ENCODE measurements at places on chromosomes 3 and 15. TPM values are rescaled to one million over a fixed set of nuclear protein-coding genes. Genes with fewer than 3 reads are reported as not detected.

Gene XCR1
- total RNA-seq = 0.16 TPM

Gene SLC38A3
- total RNA-seq = 5.4 TPM

Gene GPR27
- total RNA-seq = 28.1 TPM

Gene BCL6
- 86.6 TPM for total RNA-seq

DNA sequence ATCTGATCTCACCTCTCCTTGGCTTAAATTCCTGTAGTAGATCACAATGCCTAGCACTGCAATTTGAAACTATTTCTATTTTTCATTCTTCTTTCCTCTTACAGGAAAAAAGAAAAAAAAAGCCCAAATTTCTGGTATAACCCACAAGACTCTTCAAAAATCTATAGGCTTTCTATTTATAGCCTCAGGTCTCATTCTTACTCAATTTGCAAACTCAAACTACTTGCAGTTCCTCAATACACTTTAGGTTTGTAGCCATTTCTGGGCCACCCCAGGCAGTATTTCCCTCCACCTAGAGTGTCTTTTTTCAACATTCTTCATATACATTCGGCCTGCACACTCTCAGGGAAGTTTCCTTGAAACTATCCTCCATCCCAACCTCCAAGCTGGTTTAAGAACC, 169.0 kb downstream of the TBC1D5 start:
- DNase-seq = no peak

DNA sequence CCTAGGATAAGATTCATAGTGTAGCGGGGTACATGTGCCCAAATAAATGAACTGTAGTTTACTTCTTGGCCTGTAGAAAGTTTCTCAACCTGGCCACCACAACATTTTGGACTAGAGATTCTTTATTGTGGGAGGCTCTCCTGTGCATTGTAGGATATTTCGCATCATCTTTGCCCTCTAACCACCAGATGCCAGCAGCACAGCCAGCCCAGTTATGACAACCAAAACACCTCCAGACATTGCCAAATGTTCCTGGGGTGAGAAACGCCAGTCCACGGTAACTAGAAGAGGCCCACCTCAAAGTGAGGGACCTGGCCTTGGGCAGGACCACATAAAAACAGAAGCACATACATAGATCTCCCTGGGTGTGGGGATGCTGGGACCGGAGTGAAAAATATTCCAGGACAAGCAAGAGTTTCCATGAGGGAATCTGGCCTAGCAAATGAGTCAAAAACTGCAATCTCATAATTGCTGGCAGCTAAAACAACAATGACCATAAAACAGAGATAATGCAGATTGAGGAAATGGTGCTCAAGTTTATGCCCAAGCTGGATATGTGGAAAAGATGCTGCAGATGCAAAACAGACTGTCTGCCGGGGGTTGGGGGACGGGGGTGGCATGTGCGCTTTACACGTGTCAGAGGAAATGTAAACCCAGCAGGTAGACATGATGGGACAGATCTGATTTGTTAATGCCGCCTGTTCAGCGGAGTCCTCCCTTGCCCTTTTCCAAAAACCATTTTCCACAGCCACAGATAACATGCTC, 39.7 kb downstream of the ARHGEF3 start:
- no peak for DNase-seq

DNA sequence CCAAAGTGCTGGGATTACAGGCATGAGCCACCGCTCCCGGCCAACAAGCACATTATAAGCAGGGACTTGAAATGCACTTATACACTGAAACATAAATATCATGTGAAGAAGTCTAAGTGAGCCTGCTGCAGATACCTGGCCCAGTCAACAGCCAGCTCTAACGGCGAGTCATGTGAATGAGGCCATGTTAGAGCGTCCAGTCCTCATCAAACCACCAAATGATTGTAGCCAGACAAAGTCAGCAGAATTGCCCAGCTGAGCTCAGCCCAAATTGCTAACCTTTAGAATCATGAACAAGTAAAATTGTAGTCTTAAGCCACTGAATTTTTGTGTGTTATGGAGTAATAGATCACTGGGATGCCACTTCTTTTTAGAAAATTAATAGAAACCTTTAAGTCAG, 37.8 kb upstream of the UACA start:
- DNase-seq = no peak

DNA sequence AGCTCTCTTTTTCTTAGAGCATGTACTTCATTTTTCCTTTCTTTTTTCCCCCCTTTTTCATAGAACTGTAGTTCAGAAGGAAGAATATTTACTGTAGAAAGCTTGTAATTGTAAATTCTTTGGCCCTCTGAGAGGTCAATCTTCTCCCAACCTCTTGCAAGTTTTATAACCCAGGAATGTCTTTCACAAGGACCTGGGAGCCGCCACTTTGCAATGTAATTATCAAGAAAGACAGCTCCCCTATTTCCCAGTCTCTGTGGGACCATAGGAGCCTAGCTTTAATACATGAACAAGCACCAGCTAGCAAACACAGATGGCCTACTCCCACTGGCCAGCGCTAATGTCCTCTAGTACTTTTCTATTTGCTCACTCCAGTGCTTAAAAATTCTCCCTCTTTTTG, 51.4 kb downstream of the NFKBIZ start:
- no peak for DNase-seq

- no peak for DNase-seq
These were observed 330.8 kb upstream of the PDZRN3 start for GRCh38 chr3:73955494-73956070.

DNA sequence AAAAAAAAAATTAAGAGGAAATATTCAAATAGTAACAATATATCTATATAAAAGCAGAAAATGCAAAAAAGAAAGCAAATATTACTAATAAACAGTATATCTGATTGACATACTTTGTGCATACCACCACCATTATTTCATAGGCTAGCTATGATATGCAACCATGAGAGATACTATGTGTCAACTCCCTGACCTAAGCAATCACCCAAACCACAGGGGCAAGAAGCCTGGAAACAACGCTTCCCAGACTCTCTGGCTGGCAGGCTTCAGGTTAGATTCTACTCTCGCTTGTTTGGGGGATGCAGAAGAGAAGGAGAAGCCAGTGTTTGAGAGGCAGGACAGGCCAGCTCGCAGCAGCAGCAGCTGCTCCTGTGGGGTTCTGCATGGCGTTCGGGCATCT, 169.3 kb upstream of the TPM1 start:
- DNase-seq = no peak

GRCh38 chr3:90035643-90036042, 928.2 kb downstream of the EPHA3 start:
- no peak for DNase-seq

GRCh38 chr3:135240426-135240825, 445.4 kb downstream of the EPHB1 start:
- DNase-seq = no peak

DNA sequence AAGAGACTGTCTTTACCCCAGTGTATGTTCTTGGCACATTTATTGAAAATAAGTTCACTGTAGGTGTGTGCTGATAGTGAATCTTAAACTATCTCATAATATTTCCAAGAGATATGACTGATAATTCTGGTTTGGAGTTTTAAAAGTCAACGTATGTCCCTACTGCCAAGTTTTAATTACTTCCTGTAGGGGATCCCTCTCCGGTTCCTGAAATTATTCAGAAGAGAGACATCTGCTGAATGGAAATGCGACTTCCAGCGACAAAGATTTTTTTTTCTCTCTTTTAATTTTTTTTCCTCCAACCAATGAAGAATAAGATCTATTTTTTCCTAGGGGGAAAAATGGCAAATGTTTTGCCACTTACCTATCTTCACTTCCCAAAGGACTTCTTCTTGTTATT, 498.9 kb upstream of the TGFBR2 start:
- no peak for DNase-seq
